ENCODE measurements at places on chromosomes 1 and 21. TPM values are rescaled to one million over a fixed set of nuclear protein-coding genes. Genes with fewer than 3 reads are reported as not detected.

Gene GBP4
- total RNA-seq, result 5.3 TPM

Gene IGSF9
- total RNA-seq, result 17.0 TPM

Gene FOXE3
- total RNA-seq, result not detected

Gene CASQ2
- 0.13 TPM for total RNA-seq

Gene MFAP2
- total RNA-seq, result 0.45 TPM

Gene NUAK2
- total RNA-seq, result 1.7 TPM

Gene DFFB
- 3.1 TPM for total RNA-seq

Gene BECN2
- total RNA-seq, result not detected

Gene TEDDM1
- not detected for total RNA-seq

Gene TTLL10
- total RNA-seq, result not detected

Gene ITLN2
- not detected for total RNA-seq

Gene TRIM67
- 0.03 TPM for total RNA-seq

Gene CLCA4
- total RNA-seq, result not detected

Gene TMEM82
- total RNA-seq, result 33.0 TPM

Gene TAGLN2
- total RNA-seq, result 68.3 TPM

Gene CEP170
- total RNA-seq, result 11.3 TPM

Gene GABRD
- total RNA-seq, result not detected

Gene DNASE2B
- total RNA-seq, result not detected

Gene SHISAL2A
- total RNA-seq, result 0.23 TPM

Gene WDR4
- 8.2 TPM for total RNA-seq

Gene TMEM240
- 0.98 TPM for total RNA-seq

Data from left lobe of liver (tissue), 2 donors.